ENCODE measurements at places on chromosomes 7 and 10.

DNA sequence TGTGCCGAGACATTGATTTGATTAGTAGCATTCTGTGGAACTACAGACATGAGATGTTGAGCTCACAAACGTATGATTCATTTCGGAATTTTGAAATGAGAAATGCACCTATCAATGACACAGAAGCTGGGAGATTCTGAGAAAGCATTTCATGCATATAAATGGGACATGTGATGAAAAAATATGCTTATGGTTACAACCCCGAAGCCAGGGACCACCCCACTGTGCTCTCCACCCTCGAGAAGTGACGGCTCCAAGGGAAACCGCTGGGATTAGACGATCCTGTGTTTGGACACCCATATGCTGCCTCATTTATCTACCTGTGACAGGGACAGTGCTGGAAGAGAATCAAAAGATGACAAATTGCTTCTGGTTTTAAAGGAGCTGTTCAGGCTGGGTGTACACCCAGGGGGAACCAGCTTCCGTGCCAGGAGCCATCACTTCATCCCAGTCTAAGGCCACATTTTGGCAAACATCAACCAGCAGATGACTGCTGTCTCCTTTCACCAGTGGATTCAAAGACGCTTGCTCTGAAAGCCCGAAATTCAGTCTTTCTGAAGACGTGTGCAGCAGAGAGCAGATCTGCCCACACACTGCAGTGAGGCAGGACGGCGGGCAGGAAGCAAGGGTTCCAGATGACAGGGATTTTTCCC lies 109.9 kb downstream of the ATXN7L1 start:
- DNase-seq = no peak

GRCh38 chr10:16544099-16544498 lies 22.4 kb upstream of the C1QL3 start:
- no peak for DNase-seq

DNA sequence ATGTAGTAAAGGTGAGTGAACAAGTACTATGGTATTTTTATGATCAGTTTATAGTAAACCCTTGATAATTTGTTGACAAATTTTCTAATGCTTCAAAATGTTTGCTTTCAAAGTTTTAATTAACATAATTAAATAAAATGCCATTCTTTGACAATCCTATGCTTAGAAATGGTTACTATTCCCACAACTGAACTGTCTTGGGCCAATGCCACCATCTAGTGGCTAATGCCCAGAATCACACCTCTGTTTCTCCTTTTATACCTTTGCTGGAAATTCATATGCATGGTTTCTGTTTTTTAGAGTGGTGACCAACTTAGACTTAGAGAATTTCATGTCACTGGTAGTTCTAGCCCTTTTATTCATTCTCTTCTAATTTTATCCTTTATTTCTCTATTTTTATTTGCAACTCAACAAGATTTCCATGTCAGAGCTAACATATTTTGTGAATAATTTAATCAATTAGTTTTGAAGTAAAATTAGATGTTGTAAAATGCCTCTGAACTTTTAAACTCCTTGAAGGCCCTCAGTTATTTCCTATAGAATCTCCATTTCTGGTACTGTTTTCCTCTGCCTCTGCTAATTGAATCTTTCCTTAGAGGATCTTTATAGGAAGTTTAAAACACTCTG lies 31.1 kb downstream of the PCGF5 start:
- DNase-seq = no peak

- DNase-seq = no peak
Measured at GRCh38 chr10:24456322-24456721, 247.4 kb downstream of the KIAA1217 start.

DNA sequence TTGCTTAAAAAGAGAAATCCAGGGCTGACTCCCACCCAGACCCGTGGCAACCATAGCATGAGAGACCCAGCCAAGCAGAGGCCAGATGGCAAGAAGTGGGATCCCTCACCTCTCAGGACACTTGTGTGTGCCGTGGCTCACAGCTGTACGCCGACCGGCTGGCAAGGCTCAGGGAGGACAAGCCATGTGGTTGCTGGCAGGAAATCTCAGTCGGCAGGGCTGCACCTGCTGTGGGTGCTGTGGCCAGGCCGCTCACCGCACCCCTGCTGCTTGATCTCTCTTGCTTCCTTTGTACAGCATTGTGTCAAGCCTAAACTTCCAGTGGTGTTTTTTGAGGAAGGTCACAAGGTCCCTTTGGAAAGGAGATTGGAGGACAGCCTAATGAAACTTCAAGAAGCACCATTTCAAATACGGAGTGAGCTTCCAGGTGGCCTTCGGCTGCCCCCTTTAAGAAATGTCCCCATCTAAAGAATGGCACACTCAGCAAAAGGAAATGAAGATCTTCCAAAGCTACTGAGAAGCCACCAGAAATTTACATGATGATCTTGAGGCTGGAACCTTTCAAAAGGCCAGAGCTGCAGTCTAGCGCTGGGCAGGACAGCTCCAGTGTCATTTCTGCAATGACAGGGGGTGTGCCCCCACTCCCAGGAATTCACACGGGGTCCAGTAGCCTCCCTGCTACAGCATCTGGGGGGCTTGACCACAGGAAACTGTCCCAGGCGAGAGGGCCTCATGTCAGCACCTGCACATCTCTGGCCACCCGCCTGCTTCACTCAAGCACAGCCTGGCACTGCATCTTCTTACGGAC lies 409.0 kb upstream of the MGMT start:
- no peak for DNase-seq

DNA sequence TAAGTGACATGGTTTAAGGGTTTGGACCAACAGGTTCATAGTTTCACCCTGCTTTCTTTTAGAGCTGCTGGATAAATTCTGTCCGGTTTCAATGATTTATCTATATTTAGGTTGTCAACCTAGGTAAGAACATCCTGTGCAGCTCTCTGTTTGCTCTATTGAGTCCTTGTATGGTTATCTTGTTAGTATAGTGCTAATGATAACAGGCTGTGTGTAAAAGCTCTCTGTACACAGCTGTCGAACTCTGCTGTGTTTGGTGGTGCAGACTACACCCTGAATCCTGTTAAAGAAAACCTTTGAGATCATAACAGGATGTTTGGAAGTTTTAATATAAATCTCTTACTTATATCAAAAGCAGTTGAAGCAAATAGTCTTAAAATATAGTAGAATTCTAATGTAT lies 219.2 kb downstream of the SDK1 start:
- DNase-seq = no peak

DNA sequence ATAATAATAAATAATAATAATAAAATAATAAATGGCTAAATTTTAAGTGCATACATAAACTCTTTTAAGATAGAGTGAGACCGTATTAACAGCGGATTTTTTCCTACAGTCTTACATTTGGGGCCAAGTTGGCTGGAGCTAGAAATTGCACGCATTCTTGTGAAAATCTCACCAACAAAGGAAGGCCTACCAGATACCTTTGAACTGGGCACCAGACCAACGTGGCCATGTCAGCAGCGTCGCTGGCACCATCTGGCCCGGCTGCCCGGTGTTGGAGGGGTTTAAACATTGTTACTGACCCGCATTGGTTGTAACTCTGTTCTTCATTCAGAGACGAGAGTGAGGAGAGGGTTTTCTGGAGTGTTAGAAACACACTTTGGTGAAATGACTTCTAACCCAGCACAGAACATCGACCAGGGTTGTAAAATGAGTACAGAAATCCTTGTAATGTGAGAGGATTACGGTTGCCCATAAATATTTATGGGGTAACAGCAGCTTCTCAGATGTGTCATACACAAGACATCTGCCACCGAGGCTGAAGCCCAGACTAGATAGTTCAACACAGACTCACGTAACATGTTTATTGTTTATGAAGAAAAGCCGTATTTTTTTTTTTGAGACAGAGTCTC lies 34.6 kb upstream of the UNCX start:
- no peak for DNase-seq

DNA sequence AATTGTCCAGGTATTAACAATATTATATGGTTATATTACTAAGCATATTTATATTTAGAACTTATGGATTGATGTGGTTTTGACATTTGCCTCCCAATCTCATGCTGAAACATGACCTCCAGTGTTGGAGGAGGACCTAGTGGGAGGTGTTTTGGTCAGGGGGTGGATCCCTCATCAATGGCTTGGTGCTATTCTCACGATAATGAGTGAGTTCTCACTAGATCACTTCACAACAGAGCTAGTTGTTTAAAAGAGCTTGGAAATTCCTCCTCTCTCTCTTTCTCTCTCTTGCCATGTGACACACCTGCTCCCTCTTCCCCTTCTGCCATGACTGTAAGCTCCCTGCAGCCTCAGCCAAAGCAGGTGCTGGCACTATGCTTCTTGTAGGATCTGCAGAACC lies 19.0 kb downstream of the TFEC start:
- no peak for DNase-seq

DNA sequence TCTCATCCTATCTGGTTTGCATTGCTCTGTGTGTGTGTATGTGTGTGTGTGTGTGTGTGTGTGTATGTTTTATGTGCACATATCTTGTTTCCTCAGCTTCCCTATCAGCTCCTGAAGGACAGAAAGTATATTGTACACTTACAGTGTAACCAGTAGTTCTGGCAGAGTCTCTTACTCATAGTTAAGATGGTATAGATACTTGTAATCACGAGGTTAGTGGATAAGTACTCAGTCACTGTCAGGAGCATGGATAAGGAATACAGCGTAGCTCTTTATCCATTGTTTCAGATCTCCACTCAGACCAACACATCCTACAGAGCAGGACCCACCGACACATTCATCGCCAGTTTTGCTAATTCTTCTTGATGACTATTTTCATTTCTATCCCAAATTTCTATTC lies 275.0 kb downstream of the TSPAN12 start:
- no peak for DNase-seq

- no peak for DNase-seq
Measured at GRCh38 chr10:13734151-13734550, 147.4 kb downstream of the PRPF18 start.

GRCh38 chr10:49834976-49835375 lies 72.9 kb upstream of the OGDHL start:
- no peak for DNase-seq

DNA sequence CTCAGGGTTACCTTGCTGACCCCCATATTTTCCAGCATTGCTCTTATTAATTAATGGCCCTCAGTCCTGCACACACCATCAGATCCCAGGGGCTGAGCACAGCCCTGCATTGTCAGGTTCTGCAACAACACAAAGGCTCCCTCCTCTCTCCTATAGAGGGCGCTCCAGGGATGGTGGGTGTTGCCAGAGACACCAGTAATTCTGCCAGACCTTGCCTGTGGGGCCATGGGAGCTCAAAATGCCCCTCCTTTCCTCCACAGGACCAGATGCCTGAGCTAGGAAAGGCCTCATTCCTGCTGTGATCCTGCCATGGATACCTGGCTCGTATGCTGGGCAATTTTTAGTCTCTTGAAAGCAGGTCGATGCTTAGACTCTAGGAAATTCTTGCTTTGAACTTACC lies 42.8 kb upstream of the PRSS58 start:
- no peak for DNase-seq

DNA sequence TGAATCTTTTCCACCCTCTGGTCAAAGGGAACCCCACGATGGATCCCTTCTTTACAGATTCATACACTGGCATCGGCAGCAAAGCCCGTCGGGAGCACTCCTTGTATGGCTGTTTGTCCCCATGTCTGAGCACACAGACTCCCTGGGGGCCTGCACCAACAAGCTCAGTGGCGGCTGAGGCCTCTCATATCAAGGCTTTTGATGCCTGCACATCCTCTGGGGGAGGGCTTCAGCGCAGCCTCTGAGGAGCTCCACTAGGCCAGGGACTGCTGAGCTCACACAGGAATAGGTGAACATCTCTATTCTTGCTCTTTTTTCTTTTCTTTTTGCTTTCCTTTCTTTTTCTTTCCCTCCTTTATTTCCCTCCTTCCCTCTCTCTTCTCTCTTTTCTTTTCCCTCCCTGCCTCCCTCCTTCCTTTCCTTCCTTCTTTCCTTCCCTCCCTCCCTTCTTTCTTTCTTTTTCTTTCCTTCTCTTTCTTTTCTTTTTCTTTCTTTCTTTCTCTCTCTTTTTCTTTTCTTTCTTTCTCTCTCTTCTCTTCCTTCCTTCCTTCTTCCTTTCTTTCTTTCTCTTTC lies 174.6 kb downstream of the CCDC3 start:
- DNase-seq = no peak

DNA sequence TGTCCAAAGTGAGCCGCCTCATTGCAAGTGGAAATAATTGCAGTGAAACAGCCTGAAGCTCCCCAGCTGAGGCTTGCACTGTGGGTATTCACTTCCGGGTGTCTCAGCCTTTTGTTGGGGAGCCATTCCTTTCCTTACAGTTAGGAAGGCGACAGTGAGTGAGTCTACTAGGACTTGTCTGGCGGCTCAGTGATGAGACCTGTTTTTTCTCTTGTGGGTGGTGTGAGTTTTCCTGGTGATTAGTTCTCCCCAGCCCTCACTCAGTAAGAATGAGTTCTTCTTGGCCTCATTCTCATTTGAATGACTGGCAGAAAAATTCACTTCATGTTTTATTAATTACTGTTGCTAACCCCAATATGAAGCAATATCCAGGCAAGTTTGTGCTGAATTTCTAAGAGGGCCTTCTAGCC lies 2.6 kb downstream of the PGAM1 start:
- DNase-seq = no peak

- no peak for DNase-seq
Measured at GRCh38 chr10:85047170-85047834, 718.9 kb downstream of the CCSER2 start.

DNA sequence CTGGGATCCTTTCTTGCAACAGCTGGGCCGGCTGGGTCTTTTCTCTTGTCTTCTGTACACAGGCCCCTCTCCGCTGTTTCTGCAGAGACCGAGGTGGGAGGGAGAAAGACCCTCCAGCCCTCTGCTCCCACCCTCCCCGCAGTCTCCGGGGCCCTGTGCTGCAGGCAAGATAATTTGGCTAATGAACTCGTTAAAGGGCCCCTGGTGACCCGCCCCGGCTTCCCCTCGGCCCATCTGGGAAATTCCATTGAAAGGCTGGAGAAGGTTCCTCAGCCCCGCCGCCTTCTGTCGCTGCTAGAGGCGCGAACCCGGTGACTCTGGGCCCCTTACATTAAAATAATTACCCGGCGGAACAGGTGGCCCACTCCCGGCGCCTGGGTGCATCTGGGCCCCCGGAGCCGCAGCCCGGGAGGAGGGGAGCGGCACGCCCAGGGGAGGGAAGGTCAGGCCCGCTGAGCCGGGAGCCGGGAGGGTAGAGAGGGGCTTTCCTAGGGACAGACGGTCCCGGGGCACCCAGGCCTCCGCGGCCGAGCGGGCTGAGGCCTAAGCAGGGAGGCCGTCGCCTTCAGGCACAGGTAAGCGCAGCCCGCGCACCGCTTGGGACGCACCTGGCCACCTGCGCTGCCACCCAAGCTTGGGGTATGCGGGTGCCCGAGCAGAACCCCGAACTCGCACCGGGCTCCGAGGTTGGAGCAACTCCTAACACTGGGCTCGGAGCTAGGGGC lies 7.3 kb upstream of the MNX1 start:
- no peak for DNase-seq

GRCh38 chr7:122550545-122550944 lies 148.4 kb downstream of the RNF133 start:
- no peak for DNase-seq

Data from NCI-H187 (cell line).